ENCODE measurements at places on chromosomes 3 and 15.

DNA sequence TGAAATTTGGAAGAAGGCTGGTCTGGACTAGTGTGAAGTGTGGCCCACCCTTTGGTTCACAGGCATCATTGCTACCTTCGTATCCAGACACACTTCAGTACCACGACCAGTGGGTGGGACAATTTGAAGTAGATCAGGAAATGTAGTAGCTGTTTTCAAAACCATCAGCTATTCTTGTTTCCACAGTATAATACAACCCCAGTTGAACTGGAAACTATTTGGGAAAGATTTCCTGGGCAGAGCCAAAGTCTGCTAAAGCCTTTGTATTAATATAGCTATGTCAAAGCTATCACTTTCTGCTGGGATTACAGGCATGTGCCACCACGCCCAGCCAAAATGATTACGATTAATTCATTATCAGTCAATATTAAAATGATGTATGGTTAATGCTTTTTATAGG lies 298.8 kb upstream of the RASGRP1 start:
- DNase-seq, result no peak

- DNase-seq, result no peak
Measured at GRCh38 chr15:74137537-74137894, 7.1 kb downstream of the ISLR2 start.

DNA sequence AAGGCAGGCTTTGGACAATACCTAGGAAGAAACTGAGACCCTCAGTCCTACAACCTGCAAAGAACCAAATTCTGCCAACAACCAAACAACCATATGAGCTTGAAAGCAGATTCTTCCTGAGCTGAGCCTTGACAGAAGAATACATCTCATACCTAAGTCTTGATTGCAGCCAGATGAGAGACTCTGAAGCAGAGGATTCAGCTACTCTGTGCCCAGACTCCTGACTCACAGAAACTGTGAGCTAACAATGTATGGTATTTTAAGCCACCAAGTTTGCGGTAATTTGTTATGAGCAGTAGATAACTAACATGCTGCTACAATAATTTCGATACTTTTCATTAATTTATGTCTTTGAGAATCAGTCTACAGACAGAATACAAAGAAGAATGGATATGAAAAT lies 325.1 kb upstream of the CBLB start:
- DNase-seq, result no peak

DNA sequence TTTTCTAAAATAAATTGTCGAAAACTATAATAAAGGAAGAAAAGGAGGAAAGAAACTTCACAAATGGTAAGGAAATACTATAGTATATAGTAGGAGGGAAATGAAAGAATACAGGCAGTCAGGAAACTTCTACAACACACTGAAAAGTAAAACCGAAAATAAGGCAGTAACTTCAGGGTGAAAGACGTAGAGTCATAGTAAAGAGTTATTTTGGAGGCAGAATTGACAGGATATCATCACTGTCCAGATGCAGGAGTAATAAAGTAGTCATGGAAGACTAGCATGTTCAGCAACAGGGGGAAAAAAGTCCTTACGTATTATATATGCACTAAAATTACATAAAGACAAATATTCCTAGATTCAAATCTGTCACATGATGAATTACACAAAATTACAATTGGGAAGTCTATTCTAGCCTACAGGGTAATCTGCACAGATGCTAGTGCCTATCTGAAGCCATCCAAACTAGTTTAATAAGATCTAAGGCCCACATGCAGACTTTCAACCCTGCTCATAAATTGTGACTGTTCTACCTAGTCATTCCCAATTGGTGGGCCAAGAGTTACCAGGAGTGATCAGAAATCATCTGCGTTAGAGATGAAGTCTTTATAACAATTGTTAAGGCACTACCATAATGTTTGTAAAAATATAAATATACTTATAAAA lies 14.0 kb downstream of the VPS13C start:
- DNase-seq, result no peak

GRCh38 chr3:189507856-189508255 lies 123.3 kb upstream of the TP63 start:
- no peak for DNase-seq

DNA sequence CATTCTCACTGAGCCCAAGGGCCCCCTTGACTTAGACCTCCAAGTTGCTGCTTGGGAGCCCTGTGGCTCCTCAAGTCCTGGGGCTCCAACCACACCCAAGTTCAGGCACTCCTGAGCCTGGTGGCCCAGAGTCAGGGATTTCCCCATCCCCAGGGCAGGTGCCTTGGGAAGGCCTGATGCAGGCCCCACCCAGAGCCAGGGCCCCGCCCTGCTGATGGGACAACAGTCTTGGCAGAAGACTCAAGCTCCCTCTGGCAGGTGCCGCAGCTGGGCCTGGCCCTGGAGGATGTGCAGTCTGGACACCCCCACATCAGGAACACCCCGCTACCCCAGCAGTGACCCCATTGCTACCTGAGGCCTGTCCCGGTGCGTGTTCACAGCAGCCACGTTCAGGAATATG lies 17.7 kb upstream of the SHISA5 start:
- no peak for DNase-seq

DNA sequence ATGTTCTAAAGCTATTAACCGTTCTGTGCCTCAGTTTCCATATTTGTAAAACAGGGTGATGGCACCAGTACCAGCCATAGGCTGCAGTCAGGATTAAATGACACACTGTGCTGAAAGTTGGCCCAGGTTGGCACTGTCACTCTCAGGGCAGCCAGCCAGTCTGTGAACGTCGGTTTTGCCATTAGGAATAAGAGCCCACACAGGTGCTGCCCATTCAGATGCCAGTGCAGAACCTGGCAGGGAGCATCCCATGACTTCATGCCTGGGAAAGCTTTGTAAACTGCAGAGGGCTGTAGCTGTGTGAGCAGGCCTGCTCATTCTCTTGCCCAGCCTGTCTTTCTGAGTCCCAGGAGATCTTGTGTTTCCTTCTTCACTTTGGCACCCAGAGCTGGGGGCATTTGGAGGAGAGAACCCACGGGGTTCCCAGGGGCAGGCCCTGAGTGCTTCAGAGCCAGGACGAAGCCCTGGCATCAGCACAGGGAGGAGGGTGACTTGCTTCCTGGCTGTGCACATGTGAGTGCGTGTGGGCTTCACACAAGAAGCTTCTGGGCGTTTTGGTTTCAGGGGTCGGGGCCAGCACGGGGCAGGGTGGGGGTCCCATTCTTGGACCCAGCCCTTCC lies 46.9 kb downstream of the ZNF710 start:
- DNase-seq, result no peak

DNA sequence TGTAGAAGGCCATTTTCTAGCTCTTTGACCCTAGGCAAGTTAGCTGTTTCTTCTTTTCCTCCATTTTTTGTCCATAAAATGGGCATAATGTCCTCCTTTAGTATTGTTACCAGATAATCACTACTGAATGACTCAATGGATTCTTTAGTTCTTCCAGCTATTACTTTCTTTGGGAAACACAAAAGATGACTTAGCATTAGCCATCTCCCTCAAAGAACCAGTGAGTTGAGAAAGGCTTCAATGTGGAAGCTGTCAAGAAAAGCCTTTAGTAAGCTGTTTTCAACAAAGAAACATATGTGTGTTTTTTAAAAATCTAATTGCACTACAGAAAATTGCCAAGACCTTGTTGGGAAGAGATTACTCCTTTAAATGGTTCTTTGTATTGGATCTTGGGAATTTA lies 135.7 kb downstream of the SLC9A9 start:
- DNase-seq, result no peak

DNA sequence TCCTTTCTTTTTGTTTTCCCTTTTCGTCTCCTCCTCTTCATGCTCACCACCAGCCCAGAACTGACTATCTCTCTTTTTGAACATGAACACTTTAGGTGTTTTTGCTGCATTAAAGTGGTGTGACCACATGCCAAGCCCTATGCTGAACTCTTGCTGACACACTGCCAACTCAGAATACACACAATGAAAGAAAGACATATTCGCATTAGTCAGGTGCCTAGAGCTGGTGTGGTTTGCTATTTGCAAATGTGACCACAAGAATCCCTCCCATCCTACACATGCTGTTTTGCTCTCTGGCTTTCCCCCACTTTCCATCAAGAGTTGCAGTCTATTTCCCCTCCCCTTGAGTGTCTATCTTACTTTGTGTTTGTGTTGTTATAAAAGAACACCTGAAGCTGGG lies 967.8 kb upstream of the CFAP20DC start:
- DNase-seq, result no peak

- no peak for DNase-seq
Measured at GRCh38 chr3:32283304-32283703, 44.8 kb downstream of the CMTM8 start.

Data from SK-MEL-5 (cell line).